Occipital lobe (tissue), 3 donors: ENCODE measurements at places on chromosomes 11 and 22. TPM values are rescaled to one million over a fixed set of nuclear protein-coding genes. Genes with fewer than 3 reads are reported as not detected.

DNA sequence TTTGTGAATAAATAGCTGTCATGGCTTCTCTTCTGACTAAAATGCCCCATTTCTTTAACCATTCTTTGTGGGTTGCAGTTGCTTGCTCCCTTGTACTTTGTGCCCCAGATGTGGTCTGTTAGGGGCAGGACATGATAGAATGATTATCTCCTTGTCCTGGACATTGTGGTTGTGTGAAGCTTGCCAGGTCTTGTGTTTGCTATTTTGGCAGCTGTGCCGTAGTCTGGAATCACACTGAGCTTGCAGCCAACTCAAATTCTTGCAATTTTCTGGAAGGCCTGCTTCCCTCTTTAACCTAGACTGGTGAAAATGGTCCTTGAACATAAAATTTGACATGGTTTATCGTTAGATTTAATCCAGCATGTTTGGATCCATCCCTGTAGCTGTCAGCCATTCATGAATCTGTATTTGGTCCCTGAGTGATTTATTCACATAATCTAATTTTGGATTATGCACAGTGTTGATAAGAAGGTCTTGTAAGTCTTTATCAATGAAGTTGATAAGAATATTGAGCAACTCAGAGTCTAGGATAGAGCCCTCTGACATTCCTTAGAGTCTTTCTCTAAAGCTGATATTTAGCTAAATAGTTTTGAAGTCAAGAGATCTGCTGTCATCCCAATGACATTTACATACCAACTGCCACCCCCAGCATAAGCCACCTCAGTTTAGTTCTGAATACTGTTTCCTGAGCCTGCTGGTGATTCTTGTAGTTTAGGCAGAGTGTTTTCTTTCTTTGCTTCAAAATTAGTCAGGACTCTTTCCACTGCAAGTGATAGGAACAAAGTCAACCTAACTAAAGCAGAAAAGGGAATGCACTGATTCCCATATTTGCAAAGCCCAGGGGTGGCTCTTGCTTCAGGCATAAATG lies 9.8 kb downstream of the SPON1 start:
- DNase-seq, result no peak

SYCE3 gene
- not detected for total RNA-seq

SMIM38 gene
- total RNA-seq, result 0.78 TPM

- no peak for DNase-seq
Observed at GRCh38 chr11:3103076-3103475, 45.9 kb upstream of the CARS1 start.

DNA sequence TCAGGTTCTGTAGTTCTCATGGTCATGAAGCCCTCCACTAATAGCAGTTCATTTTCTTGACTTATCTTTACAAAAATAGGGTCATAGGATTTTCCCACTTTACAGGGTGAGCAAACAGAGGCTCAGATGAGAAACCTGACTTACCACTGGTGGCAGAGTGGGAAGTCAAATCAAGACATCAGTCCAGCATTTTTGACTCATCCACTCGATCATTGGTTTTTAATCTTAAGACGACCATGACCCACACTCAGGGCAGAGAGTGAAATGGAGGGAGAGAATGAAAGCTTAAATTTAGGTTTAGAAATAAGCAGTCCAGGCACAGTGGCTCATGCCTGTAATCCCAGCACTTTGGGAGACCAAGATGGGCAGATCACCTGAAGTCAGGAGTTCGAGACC lies 42.1 kb downstream of the RTL6 start:
- no peak for DNase-seq

GRCh38 chr11:8809241-8809938 lies 101.6 kb upstream of the AKIP1 start:
- no peak for DNase-seq

OR2D2 gene
- 0.31 TPM for total RNA-seq

- DNase-seq, result no peak
Observed at GRCh38 chr11:70865356-70865755, 387.0 kb downstream of the SHANK2 start.

MMP7 gene
- 0.47 TPM for total RNA-seq

DNA sequence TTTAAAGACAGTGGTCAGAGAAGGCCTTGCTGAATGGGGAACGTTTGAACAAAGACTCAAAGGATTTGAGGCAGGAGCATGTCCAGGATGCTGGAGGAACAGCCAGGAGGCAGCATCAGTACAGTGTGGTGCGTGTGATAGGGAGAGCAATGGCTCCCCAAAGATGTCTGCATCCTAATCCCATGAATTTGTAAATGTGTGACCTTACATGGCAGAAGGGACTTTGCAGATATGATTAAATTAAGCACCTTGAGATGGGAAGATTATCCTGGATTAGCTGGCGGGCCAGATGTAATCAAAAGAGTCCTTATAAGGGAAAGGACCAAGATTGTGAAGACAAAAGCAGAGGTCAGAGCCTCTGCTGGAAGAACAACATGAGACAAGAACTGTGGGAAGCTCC lies 24.6 kb upstream of the FAT3 start:
- DNase-seq, result no peak

DNA sequence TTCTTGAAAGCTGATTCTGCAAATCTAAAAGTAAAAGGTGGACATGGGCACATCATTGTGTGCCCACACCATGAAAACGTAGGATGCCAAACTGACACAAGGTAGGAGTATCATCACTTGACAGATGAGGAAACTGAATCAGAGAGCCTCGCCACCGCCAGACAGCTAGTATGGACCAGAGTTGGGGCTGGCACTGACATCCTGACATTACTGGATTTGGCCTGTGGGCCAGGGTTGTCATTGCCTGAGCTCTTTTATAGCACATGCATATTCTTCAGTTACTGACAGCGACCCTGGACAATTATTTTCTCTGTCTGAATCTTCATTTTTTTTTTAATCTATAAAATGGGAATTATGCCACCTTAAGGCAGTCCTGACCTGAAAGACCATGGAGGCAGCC lies 16.5 kb downstream of the USP35 start:
- no peak for DNase-seq

P2RX6 gene
- not detected for total RNA-seq

DNA sequence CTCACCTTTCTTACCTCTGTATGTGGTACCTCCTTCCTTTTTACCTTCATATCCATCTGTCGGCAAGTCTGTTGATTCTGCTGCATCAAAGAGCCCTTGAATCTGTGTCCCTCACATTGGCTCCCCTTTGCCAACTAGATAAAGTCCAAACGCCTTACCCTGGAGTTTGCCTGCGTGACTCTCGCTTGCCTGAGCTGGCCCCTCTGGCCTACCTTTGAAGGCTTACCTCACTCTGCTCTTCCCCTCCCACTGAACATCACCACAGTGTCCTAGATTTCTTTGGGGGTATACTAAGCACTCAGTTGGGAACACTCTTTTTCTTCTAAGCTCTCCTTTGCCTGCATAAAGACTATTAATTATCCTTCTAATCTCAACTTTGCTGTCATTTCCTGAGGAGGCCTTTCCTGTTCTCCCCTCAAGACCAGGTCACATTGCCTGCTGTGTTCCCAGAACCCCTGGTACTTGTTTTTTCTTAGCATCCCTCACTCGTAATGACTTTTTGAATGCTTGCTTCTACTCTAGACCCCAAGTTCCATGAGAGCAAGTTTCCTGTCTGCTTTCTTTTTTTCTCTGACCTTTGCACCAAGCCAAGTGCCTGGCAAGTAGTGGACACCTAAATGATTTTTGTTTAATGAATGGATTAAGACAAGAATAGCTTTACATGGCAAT lies 67.8 kb upstream of the ADORA2A start:
- no peak for DNase-seq

- DNase-seq, result no peak
Observed at GRCh38 chr11:95863486-95864140, 60.3 kb downstream of the MTMR2 start.

IPO7 gene
- 216 TPM for total RNA-seq
